ENCODE measurements at places on chromosomes 2 and 18. TPM values are rescaled to one million over a fixed set of nuclear protein-coding genes. Genes with fewer than 3 reads are reported as not detected.
A peak's percentile ranks its signal among the peaks of the same experiment; 100 is the strongest.

GRCh38 chr2:60249879-60250278 is 303.6 kb downstream of the BCL11A start:
- H3K36me3 ChIP-seq = no peaks in the 10 kb centered on the region
- H3K4me3 ChIP-seq = no peak overlapping the region
- H3K4me1 ChIP-seq = no peaks in the 10 kb centered on the region
- H3K27ac ChIP-seq = no peak overlapping the region
- DNase-seq = no peak

GRCh38 chr2:39778233-39778632 is 825 bp downstream of the THUMPD2 start:
- H3K4me1 ChIP-seq = peaks cover 68% of the 10 kb centered on the region
- H3K27ac ChIP-seq = peak overlapping the region; percentile 68
- H3K27me3 ChIP-seq = no peaks in the 10 kb centered on the region
- H3K36me3 ChIP-seq = no peaks in the 10 kb centered on the region

DNA sequence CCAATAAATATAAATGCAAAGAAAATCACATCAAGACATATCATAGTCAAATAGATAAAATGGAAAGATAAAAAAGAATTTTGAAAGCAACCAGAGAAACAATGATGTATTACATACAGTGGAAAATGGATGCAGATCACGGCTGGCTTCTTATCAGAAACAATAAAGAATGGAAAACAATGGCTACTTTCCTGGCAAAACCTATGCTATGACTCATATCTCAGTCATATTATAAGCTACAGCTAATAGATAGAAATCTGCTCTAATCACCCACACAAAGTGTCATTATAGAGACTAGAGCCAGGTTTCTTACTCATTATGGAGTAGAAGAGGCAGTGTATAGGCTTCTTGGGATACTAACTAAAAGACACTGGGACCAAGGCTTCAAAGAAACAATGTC is 93.5 kb upstream of the TACR1 start:
- no peak overlapping the region for H3K4me3 ChIP-seq
- H3K36me3 ChIP-seq = no peaks in the 10 kb centered on the region
- H3K27ac ChIP-seq = no peak overlapping the region
- no peak for DNase-seq
- 0 out of 2 replicates have a peak, but pooled peaks cover 4% of the 10 kb centered on the region for H3K4me1 ChIP-seq
- H3K27me3 ChIP-seq = no peaks in the 10 kb centered on the region

DNA sequence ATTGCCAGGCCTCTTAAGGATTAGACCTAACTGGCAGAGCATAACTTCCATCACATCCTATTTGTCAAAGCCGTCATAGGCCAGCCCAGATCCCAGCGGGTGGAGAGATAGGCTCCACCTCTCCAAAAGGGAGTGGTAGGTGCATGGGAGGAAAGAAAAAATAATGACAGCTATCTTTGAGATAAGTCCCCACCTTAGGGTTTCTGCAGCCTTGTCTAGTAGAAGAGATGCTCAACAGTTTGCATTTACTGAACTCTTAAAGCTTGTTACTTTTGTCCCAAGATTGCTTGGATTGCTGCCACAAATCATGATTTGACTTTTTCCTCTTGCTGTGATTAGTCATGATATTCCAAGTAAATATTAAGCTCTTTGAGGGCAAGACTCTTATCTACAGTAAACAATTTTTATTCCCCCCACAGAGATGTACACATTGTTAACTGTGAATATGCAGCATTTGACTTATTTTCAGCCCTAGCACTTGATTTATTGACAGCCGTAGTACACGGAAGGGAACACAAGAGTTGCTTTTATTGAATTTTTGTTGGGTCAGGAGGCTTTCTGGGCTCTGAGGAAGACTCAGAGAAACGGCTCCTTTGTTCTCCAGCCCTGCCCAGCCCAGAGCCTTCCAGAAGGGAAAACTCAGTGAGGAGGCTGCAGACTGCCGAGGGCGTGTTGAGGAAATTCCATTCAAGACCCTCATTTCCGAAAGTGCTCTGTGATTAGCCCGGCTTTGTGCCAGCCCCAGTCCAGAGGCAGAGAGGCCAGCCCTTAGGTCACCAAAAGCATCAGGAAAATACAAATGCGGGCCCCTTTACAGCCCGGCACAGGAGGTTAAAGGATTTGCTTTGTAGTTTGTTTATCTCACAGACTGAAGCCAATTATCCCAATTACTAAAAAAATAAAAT is 75.5 kb upstream of the ZNF532 start:
- H3K27ac ChIP-seq = no peak overlapping the region
- no peak overlapping the region for H3K4me3 ChIP-seq
- DNase-seq = peak; percentile 15
- 0 out of 2 replicates have a peak, but pooled peaks cover 1% of the 10 kb centered on the region for H3K27me3 ChIP-seq

DNA sequence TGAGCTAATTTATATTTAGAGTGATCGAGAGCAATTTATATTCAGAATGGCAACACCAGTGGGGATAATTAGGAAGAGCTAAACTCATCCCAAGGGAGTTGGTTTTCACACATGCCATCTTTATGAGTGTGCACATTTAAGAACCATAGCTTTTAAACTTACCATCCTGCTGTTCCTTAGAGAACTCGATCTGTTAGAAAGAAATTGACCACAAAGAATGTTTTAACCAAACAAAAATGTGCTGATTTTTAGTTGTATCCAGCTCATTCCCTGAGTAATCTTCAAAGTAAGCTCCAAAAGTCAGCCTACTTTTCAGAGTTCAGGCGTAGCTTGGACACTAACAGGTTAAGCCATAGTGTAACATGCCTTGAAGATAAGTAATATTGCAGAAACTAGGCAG is 12.6 kb downstream of the MYL1 start:
- H3K4me3 ChIP-seq = no peak overlapping the region
- no peak overlapping the region for H3K27ac ChIP-seq
- H3K27me3 ChIP-seq = no peaks in the 10 kb centered on the region
- no peak for DNase-seq
- no peaks in the 10 kb centered on the region for H3K4me1 ChIP-seq

DNA sequence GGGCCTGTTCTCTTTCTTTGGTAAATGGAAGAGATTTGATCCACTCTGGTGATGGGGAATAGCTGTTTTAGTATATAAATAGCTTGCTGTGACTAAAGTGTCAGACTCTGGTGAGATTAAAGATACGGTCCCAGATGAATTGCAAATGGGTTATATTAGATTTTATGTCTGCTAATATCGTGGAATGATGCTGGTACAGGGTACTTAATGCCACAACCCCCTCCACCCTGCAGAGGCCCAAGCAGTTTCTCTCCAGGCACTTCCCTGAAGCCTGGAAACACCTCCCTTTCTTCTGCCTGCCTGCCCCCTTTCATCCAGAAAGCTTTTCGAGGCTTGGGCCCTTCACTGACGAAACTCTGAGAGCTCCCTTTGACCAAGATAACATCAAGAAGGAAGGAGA is 21.4 kb upstream of the RFX8 start:
- H3K4me1 ChIP-seq = no peaks in the 10 kb centered on the region
- H3K27me3 ChIP-seq = no peaks in the 10 kb centered on the region
- no peak overlapping the region for H3K27ac ChIP-seq
- no peaks in the 10 kb centered on the region for H3K36me3 ChIP-seq

GRCh38 chr2:181957668-181958067 is 28.0 kb upstream of the PPP1R1C start:
- peaks cover 30% of the 10 kb centered on the region for H3K4me1 ChIP-seq
- H3K27ac ChIP-seq = no peak overlapping the region
- H3K36me3 ChIP-seq = no peaks in the 10 kb centered on the region
- no peak overlapping the region for H3K4me3 ChIP-seq
- H3K27me3 ChIP-seq = no peaks in the 10 kb centered on the region

DNA sequence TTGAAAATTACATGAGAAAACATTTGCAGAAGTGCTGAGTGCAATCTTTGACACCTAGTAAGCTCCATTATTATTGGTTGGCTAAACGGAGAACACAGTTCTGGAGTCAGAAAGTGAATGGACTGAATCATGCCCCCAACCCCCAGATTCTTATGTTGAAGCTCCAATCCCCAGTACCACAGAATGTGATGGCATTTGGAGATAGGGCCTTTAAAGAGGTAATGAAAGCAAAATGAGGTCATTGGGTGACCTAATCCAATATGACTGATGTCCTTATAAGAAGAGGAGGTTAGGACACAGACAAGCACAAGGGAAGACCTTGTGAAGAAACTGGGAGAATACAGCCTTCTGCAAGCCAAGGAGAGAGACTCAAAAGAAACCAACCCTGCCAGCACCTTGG is 200.9 kb upstream of the EPAS1 start:
- no peak overlapping the region for H3K27ac ChIP-seq
- no peaks in the 10 kb centered on the region for H3K27me3 ChIP-seq
- DNase-seq = no peak
- no peak overlapping the region for H3K4me3 ChIP-seq
- no peaks in the 10 kb centered on the region for H3K36me3 ChIP-seq
- H3K4me1 ChIP-seq = peaks cover 5% of the 10 kb centered on the region

DNA sequence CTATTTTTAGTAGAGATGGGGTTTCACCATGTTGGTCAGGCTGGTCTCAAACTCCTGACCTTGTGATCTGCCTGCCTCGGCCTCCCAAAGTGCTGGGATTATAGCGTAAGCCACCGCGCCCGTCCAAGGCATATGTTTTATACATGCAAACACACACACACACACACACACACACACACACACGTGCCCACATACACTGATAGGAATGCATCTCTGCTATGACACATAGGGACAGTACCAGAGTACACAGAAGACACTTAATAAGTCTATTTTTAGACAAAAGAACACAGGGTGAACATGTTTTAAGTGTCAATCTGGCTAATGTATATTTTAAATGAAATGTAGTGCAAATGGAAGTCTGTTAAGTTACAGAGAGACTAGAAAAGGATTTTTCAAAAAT is 10.7 kb upstream of the RNF103 start:
- H3K27me3 ChIP-seq = no peaks in the 10 kb centered on the region
- no peaks in the 10 kb centered on the region for H3K36me3 ChIP-seq
- DNase-seq = no peak
- peaks cover 82% of the 10 kb centered on the region for H3K4me1 ChIP-seq

DNA sequence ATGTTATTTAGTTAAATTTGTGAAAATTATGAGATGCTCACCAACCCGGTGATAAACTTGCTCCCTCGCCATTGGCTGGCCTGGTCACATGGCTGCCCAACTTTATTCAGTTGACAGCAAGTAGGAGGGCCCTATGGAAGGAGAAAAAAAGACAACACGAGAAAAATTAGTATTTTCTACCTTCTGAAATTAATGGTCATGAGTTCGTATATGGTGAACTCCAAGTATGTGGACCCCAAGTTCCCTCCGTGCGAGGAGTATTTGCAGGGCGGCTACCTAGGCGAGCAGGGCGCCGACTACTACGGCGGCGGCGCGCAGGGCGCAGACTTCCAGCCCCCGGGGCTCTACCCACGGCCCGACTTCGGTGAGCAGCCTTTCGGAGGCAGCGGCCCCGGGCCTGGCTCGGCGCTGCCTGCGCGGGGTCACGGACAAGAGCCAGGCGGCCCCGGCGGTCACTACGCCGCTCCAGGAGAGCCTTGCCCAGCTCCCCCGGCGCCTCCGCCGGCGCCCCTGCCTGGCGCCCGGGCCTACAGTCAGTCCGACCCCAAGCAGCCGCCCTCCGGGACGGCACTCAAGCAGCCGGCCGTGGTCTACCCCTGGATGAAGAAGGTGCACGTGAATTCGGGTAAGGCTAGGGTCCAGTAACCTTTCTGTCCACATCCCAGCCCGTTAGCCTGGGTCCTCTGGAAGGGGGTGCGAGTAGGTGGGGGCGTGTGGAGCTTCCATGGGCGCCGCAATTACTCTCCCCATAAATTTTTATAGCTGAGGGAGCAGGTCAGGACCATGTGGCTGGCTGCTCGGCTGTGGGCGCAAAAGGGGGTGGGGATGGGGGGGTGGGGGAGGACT is at the start of gene HOXD4:
TSS of gene HOXD4 (plus strand) at position 109 of the 846 bp plus-strand sequence. CDS start at position 193, 84 bp downstream.
- DNase-seq = no peak
- H3K4me1 ChIP-seq = peaks cover 25% of the 10 kb centered on the region
- no peak within 1 kb of the TSS for H3K4me3 ChIP-seq

GRCh38 chr2:119827866-119828507 is 68.3 kb downstream of the PTPN4 start:
- DNase-seq = no peak
- no peak overlapping the region for H3K4me3 ChIP-seq
- H3K36me3 ChIP-seq = no peaks in the 10 kb centered on the region
- H3K27me3 ChIP-seq = no peaks in the 10 kb centered on the region

DNA sequence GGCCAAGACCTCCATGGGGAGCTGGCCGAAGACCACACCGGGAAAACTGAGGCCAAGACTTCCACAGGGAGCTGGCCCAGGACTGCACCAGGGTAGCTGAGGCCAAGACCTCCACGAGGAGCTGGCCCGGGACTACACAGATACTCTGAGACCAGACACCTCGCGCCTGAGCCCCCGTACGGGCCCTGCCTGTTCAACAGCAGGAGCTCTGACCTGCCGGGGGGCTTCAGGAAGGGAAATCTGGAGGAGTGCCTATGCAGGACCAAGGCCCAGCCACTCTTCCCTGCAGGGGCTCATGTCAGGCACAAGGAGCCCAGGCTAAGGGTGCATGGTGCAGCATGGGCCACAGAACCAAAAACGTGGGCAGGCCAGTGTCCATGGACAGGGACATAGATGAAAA is 151.6 kb downstream of the TMEM18 start:
- no peak for DNase-seq
- no peak overlapping the region for H3K4me3 ChIP-seq
- H3K4me1 ChIP-seq = no peaks in the 10 kb centered on the region
- H3K36me3 ChIP-seq = no peaks in the 10 kb centered on the region

DNA sequence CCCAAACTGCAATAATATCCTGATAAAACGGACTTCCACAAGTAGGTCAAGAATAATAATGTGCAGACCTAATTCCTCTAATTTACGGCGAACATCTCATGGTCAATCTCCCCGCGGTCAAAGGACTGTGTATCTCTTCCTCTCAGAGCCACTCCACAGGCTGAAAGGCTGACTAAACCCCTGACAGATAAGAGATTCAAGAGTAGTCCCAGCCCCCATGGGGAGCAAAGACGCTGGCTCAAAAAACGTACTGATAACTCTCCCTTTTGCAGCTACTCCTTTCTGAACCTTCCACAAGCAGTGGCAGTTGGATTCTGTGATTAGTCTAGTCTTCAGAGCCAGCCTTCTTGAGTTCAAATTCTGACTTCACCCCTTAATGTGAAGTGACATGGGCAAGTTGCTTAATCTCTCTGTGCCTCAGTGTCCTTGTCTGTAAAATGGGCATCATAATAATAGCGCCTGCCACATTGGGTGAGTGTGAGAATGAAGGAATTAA is 19.7 kb upstream of the IL18R1 start:
- H3K4me3 ChIP-seq = no peak overlapping the region
- DNase-seq = no peak
- no peaks in the 10 kb centered on the region for H3K36me3 ChIP-seq

GRCh38 chr2:129798301-129798581 is 181.2 kb upstream of the RAB6C start:
- peaks cover 26% of the 10 kb centered on the region for H3K27me3 ChIP-seq
- no peak for DNase-seq
- no peak overlapping the region for H3K4me3 ChIP-seq

Gene PROM2
- total RNA-seq = not detected

Gene FAM237A
- total RNA-seq = not detected

Gene KCNF1
- 0.09 TPM for total RNA-seq

Gene COL5A2
- total RNA-seq = 1.6 TPM

Gene LOXHD1
- not detected for total RNA-seq

Gene PJVK
- total RNA-seq = 1.2 TPM

Gene CMPK2
- 0.58 TPM for total RNA-seq
